ENCODE measurements at places on chromosomes 5 and 9.
A peak's percentile ranks its signal among the peaks of the same experiment; 100 is the strongest.

DNA sequence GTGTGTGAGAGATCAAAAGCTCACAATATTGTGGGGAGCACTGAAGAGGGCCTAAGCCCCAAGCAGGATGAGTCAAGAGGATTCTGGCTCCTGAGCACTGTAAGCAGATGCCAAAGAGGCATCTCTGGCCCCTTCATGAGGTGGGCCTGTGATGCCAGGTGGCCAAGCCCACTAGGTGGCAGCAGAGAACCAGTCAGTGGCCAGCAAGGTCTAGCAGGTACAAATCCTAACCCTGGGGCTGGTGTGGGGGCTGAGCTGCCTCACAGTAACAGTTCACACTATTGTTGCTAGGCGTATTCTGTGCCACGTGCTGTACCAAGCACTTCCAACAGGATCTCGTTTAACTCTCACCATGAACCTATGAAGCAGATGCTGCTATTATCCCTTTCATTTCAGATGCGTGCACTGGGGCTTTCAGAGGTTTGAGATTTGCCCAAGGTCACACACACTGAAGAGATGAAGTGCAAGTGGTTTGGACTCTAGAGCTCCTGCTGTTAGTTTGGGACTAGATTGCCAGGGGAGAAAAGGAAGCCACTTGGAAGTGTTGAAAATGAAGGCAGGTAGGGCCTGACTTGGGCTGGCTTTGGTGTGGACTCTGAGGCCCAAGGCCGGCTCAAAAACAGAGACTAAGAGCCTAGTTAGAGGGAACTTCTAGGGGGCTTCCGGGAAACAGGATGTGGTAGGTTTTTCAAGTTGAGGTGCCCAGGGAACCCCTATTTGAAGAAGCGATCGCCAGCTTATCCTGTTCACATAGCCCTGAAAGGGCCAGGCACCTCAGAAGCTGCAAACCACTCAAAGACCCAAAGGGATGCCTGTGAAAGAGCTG lies 4.4 kb upstream of the MLANA start:
- DNase-seq = peak; percentile 40

- DNase-seq = no peak
Measured at GRCh38 chr5:34977934-34978613, 48.7 kb downstream of the DNAJC21 start.

GRCh38 chr5:17061973-17062470 lies 125.9 kb upstream of the MYO10 start:
- DNase-seq = no peak

DNA sequence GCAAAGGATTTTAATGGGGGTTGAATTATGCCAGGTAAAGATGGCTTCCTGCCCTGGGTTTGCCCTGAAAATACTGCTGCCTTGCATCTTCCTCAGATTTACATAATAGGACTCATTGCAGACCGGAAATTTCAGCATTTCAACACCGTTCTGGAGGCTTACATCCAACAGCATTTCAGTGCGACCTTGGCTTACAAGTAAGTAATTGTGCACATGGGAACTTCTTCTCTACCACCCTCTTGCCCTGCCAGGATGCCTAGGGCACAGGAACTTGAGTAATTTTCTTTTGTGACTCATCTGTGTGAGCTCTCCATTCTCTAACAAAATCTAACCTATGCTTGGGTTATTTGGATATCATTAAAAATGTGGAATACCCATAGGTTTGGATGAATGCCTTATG lies 80.2 kb downstream of the DOCK2 start:
- peak; percentile 88 for DNase-seq

GRCh38 chr5:132772291-132773070 lies 4.6 kb downstream of the SEPTIN8 start:
- DNase-seq = no peak

- peak; percentile 52 for DNase-seq
Measured at GRCh38 chr9:17135295-17136160, 688 bp downstream of the CNTLN start.

- DNase-seq = no peak
Measured at GRCh38 chr9:78566948-78567675, 270.2 kb downstream of the PSAT1 start.

- no peak for DNase-seq
Measured at GRCh38 chr9:124479371-124479770, 27.8 kb downstream of the NR5A1 start.

DNA sequence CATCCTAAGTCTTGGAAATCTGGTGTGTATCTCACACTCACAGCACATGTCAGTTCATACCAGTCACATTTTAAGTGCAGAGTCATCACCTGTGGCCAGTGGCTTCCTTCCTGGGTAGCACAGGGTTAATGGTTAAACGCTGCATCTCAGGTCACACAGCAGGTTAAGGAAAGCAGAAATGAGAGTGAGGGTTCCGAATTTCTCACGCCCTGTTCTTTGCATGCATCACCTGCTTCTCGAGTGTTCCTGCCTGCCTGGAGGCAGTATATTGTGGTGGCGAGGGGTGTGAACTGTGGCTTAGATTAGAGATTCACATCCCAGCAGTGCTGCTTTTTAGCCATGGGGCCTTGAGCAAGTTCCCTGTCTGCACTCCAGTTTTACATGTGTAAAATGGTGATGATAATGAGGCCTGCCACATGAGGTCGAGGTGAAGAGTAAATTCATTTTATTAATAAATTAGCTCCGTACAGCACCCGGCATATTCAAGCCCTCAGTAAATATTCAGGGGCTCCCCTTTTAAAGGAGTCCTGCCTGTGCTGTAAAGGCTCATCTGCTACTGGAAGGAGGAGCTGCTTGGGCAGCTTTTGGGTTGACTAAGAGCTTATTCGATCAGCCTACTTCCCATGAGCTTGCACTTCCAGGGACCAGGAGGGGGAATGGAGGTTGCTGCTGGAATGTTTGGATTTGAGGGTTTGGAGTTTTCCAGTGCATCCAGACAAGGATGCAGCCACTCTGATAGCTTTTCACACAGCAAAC lies 61.1 kb upstream of the SAP30L start:
- DNase-seq = no peak

GRCh38 chr9:650362-650761 lies 191.1 kb upstream of the DMRT1 start:
- no peak for DNase-seq

- DNase-seq = no peak
Measured at GRCh38 chr9:2012347-2012746, 2.8 kb upstream of the SMARCA2 start.

DNA sequence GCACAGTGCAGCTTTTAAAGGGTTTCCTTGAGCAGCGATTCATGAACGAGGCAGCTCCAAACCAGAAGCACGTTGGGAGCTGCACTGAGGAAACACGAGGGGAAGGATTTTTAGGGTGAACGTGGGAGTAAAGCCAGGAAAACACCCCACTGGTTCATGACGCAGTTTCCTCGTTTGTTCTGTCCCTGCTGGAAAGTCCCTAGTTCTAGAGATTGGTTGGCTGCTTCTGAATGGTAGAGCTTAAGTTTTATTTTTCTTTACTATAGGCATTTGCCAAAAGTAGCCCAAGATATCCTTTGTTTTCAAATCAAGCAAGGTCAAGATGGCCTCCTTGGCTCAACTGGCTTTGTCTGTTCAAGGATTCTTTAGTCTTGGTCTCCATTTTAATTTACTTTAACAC lies 116.5 kb upstream of the CACNA1B start:
- DNase-seq = no peak

- no peak for DNase-seq
Measured at GRCh38 chr5:114210662-114211061, 151.2 kb upstream of the KCNN2 start.

DNA sequence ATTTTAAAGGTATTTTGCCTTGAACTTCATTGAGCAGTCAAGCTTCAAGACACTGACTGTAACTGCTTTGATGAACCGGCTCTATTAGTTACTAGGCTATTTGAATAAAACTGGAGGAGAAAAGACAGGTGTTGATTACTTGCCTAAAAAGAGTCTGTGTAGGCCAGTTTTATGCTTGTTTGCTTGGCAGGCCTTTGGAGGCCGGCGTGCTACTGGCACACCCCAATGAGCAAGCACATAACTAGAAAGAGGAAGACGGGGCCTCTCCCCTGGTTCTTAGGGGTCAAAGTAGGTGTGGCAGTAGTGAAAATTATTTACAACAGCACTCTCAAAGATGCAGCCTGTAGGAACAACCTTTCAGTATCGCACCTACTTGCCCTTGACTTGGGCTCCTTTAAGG lies 2.1 kb upstream of the ZFR start:
- DNase-seq = no peak

DNA sequence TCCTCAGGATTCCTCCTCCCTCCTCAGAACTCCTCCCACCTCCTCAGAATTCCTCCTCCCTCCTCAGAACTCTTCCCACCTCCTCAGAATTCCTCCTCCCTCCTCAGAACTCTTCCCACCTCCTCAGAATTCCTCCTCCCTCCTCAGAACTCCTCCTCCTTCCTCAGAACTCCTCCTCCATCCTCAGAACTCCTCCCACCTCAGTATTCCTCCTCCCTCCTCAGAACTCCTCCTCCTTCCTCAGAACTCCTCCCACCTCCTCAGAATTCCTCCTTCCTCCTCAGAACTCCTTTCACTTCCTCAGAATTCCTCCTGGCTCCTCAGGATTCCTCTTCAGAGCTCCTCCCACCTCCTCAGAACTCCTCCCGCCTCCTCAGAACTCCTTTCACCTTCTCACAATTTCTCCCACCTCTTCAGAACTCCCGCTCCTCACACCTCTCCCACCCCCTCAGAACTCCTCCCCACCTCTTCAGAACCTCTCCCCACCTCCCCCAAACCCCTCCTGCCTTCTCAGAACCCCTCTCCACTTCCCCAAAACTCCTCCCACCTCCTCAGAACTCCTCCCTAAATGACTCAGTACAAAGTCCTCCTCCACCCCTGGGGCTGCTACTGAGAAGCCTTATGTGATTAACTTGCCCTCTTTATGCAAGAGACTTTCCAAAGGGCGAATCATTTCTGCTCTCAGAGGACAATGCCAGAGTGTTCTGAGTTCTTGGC lies 23.2 kb downstream of the SLC46A2 start:
- DNase-seq = peak; percentile 75

- no peak for DNase-seq
Measured at GRCh38 chr9:135418161-135418560, 61.4 kb upstream of the PPP1R26 start.

- no peak for DNase-seq
Measured at GRCh38 chr9:93965830-93966577, 10.8 kb upstream of the BARX1 start.

DNA sequence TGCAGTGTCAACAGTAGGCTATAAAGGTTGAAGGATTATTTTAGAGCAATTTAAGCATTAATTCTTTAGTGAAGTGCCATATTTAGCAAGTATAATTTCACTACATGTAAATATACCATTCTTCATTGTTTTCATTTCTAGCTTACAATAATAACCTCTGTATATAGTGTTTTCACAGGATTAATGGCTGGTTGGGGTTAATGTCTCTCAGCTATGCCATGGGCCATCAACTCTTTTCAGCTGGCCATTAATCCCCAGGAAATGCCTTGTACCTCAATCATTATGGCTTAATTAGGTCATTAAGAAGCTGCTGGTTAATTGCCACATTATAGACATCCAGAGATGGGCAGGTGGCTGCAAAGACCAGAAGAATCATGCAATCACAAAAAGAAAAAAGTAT lies 715.1 kb downstream of the MAT2B start:
- DNase-seq = no peak

GRCh38 chr5:4804691-4805360 lies 335.3 kb upstream of the ADAMTS16 start:
- DNase-seq = no peak

DNA sequence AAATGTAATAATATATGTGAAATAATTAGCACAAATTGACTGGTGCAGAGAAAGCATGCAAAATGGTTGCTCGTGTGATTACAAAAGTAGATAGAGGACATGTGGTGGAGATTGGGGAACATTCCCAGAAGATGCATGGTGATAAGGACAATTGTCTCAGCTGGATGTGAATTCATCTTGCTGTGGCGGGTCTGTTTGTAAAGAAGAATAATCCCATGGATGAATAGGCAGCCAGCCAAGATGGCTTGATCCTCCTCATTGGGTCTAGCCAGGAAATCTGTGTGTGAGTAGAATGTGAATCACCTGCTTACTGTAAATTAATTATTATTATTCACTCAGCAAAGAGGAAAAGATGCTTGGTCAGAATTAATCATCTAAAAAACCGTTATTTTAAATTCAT lies 12.6 kb upstream of the DPYSL3 start:
- DNase-seq = peak; percentile 83

- DNase-seq = no peak
Measured at GRCh38 chr5:140383300-140383699, 18.3 kb upstream of the ANKHD1 start.

DNA sequence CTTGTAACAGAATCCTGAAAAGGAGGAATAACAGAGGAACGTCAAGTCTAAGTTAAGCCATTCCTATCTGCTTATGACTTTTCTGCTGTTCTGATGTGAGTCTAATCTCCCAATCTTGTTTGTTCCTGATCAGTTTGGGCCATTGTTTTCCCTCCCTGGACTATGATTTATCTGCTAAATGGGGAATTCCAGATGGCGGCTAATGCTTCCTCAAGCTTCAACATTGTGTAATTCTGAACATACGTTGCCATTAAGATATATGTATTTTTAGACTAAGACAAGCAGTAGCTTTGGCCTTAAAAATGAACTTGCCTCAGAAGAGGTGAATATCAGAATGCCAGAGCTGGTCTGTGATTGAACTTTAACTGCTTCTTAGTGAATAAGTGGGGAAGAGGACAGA lies 142.7 kb downstream of the PRKACG start:
- DNase-seq = no peak

DNA sequence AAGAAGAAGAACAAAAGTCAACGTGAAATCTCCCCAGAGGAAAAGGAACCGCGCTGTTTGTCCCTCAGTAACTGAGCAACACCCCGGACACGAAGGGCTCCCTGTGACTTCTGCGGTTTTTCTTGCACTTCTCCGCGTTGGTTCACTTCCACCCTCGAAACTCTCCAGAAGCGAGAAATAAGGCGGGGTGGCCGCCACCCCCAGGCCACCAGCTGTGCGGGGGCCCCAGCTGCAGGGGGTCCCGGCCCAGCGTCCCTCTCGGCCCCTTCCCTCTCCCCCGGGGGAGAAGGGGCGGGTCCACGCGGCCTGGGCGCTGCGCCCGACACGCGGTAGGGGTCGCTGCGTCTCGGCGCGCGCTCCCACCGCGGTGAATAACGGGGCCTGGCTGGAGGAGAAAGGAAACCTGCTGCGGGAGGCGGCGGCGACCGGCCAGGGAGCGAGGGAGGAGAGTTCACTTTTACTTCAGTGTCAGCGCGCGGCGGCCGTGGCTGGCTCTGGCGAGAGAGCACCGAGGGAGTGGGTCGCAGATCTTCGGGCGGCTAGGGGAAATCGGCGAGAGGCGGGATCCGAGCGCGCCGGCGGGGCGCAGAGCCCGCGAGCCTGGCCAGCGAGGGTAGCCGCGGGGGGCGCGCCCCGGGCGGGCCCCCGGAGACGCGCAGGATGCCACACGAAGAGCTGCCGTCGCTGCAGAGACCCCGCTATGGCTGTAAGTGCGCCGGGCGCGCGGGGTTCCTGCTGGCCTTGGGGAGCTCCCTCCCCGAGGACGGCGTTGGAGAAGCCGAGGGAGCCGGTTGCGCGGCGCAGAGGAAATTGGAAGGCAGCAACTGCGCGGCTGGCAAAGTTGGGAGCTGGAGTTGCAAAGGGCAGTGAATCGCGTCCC lies at the start of gene IQGAP2:
IQGAP2 (plus strand) TSS at position 400 of the 880 bp plus-strand sequence; CDS start at position 661, 261 bp downstream.
- peak; percentile 74 for DNase-seq

- DNase-seq = no peak
Measured at GRCh38 chr5:151721087-151721646, 34.5 kb upstream of the SPARC start.

All from MG63 (cell line).